ENCODE measurements at places on chromosomes 4 and X. TPM values are rescaled to one million over a fixed set of nuclear protein-coding genes. Genes with fewer than 3 reads are reported as not detected.

DNA sequence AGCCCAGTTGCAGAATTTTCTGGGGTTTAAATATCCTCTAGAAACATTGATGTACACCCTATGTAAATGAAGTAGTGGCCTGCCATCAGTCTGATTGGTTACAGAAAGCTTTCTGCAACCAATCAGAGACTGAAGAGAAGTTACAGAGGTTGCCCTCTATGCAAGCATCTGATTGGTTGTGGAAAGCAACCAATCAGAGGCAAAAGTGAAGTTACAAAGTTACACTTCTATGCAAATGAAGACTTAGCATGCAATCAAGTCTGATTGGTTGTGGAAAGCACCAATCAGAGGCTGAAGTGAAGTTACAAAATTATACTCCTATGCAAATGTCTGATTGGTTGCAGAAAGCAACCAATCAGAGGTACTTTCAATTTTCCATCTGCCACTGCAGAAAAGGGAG lies 51.9 kb upstream of the USP9X start:
- DNase-seq, result no peak

- DNase-seq, result no peak
Measured at GRCh38 chr4:188162698-188163097, 23.5 kb downstream of the TRIML1 start.

The SHOX gene
- not detected for total RNA-seq

- no peak for DNase-seq
Measured at GRCh38 chr4:73053974-73054480, 15.5 kb downstream of the COX18 start.

The PNMA5 gene
- not detected for total RNA-seq

DNA sequence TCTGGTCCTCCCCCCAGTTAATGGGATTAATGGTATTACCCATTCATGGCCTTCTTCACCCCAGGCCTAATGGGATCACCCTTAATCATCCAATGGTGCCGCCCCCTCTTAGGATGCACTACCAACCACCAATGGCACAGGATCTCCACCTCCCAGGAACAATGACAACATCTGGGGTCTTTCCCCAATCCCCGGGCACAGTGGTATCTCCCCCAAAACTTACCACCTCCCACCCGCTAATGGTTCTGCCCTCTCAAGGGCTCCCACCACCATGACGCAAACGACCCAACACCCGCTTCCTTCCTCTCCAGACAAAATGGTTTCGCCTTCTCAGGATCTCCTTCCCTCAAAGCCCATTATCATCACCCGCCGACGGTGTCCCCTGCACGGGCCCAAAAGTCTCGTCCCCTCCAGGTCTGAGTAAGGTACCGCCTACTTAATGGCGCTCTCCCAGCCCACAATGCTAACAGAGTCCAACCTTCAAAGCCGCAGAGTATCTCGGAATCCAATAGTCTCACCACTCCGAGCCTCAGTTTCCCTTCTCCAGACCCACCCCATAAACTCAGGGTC lies 458 bp downstream of the GRIPAP1 start:
- no peak for DNase-seq

DNA sequence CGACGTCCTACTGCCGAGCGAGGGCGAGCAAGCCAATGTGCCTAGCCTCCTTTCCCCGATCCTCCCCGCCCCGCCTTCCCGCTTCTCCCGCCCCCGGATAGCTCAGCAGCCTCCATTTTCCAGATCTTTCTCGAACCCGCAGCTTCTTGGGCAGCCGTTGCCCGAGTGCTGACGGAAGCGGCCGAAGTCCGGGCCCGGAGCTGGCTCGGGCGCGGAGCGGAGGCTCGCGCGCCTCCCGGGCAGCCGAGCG lies 172 bp upstream of the HSPA4L start:
- peak; percentile 93 for DNase-seq

The SYP gene
- total RNA-seq, result 0.10 TPM
